ENCODE measurements at places on chromosomes 1 and 21.

GRCh38 chr1:18299441-18300338 lies 181.0 kb upstream of the KLHDC7A start:
- no peak for DNase-seq

- no peak for DNase-seq
These were observed 20.8 kb upstream of the PTPRF start for GRCh38 chr1:43509740-43510375.

- no peak for DNase-seq
These were observed 175.8 kb downstream of the PTGER3 start for GRCh38 chr1:70871790-70872189.

- no peak for DNase-seq
These were observed 3.3 kb downstream of the URB1 start for GRCh38 chr21:32389337-32390015.

DNA sequence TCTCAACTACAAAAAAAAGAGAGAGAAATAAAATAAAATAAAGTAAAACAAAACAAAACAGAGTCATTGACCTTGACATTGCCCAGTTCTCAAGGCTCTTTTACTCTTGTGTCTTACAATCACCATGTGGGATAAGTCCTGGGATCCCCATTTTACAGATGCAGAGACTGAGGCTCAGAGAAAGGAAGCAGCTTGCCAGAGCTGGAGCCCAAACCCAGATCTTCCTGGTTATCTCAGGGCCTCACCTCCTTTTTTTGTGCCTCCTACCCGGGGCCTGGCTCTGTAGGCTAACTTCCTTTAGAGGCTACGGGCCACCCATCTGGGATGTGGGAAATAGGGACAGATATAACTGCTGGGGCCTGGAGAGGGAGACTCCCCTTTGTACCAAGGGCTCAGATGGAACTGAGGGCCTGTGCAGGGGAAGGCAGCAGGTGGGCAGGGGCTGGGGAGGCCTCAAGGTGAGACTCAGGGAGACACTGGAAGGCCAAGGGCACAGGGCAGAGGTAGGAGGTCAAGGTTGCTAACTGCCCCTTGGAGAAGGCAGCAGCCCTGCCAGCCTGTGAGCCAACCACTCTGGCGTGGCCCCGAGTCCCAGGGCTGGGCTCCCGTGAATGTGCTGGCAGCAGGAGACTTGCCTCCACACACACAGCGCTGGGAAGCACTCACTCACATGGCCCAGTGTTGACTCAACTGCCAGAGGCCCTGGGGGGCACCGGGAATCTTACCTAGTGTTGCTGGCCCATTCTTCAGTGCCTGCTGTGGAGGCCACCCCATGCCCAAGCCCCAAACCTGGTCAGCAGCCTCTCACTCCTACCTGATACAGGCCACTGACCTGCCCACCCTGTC lies 6.5 kb upstream of the ECE1 start:
- no peak for DNase-seq

GRCh38 chr1:230415405-230416132 lies 10.6 kb downstream of the PGBD5 start:
- DNase-seq, result no peak

DNA sequence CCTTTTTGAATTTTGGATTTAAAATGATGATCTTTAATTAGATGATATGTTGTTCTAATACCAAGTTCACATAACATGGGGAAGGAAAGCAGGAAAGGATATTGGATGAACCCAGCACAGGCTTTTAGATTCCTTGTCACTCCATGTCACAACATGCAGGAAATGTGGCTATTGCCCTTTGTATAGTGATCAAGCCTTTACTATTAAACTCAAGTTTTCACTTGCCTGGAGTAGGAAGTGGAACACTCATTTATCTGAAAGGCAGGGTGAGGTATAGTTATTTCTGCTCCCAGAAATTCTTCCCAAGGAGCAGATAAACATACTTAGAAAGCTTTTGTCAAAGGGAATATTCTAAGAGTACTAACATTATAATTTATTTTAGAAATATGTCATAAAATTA lies 37.2 kb upstream of the BCAS2 start:
- DNase-seq, result no peak

DNA sequence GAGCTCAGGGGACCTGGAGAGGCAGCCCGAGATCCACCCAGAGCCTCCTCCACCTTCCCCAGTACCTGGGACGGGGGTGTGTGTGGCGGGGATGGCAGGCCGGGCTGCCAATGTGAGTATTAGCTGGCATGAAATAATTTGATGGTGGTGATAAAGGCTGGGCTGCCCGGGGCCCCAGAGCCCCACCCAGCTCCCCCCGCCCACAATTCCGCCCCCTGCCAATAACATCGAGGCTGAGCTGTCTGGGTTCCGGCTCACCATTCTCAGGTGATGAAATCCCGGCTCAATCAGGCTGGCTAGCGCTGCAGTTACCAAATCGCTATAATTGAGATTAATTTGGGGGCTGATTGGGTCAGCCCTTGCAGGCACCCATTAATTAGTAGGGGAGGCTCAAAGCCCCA lies 103.8 kb upstream of the CASZ1 start:
- DNase-seq, result no peak

GRCh38 chr1:211247921-211248320 lies 11.2 kb upstream of the RCOR3 start:
- DNase-seq, result no peak

GRCh38 chr1:23217421-23218115 lies at the start of gene HTR1D:
Gene HTR1D, minus strand, starts transcription at chr1:23217502. Its CDS starts 23,283 bp downstream, at chr1:23194219.
- no peak for DNase-seq

DNA sequence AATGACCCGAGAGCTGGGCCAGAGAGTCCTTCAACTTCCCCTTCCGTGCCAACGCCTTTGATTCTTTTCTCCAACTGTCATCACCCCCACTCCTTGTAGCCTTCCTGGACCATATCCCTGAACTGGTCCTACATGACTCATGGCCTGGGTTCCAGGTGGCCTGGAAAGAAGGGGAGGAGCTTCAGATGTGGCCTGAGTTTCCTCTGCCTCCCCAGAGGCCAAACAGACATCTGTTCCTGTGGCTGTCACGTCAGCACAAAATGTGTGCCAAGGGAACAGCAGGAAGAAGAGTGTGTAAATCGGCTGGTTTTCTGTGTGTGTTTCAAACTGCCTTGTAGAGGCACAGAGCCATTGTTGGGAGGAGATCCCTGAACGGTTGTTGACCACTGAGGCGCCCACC lies 24.9 kb upstream of the KIRREL1 start:
- DNase-seq, result no peak

GRCh38 chr1:92487078-92487605 lies 417 bp upstream of the GFI1 start:
- DNase-seq, result no peak

Data from activated CD4-positive, alpha-beta T cell treated with anti-CD3 and anti-CD28 coated beads, Interleukin-2, amount 50 U/mL, for 4 hours (primary cell).